GM12891 (cell line): ENCODE measurements at places on chromosomes 2 and 18.

DNA sequence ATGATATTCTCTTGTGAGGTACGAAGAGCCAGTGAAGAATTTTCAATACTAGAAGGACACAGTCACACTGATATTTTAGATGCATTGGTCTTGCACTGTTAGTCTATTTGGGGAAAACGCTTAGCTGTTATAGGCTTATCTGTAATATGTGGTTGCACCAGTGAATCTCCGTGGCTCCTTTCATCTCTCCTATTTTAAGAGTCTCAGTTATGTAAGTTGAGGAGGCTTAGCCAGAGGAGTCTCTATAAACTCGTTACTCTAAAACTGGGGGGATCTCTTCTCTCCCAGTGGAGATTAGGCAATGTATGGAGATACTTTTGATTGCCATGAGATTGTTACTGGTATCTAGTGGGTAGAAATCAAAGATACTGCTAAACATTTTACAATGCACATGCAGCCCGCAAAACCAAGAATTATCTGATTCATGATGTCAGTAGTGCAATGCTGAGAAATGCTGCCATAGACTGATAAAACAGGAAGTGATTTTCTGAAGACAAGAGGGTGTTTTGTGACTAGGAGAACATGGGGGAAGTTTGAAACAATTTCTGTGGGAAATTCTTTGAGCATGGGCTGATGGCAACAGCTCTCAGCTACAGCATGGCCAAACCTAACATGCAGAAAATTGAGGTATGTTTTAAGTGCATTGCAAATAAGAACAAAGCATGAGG lies 339.1 kb downstream of the SOX11 start:
- no peak for DNase-seq

DNA sequence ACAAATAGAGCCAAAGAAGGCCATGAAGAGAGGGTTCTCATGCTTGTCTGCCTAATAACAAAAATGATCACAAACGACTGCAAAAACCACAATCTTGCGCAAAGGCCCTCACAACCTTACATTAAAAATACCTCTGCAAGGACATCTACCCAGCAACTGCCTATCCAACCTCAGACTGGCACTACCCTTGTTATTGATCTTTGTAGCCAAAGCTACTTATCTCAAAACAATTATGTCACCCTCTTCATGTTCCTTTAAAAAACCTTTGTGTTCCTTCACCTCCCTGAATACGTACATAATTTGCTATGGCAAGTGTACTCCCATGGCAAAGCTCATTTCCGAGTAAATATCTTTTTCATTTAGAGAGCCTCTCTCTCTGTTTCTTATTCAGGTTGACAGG lies 44.1 kb downstream of the TMEM163 start:
- DNase-seq, result no peak

GRCh38 chr18:24672165-24672941 lies 211.9 kb downstream of the HRH4 start:
- no peak for DNase-seq

GRCh38 chr2:213958086-213958485 lies 452.8 kb upstream of the VWC2L start:
- DNase-seq, result no peak

GRCh38 chr2:143720095-143720664 lies 591.0 kb downstream of the ARHGAP15 start:
- DNase-seq, result no peak

- no peak for DNase-seq
Measured at GRCh38 chr2:24009367-24009679, 562 bp upstream of the MFSD2B start.

DNA sequence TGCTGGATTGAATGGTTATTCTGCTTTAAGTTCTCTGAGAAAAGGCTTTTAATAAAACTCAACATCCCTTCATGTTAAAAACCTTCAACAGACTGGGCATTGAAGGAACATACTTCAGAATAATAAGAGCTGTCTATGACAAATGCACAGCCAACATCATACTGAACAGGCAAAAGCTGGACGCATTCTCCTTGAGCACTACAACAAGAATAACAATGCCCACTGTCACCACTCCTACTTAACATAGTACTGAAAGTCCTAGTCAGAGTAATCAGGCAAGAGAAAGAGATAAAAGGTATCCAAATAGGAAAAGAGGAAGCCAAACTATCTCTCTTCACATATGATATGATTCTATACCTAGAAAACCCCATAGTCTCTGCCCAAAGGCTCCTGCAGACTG lies 641.4 kb downstream of the IRS1 start:
- DNase-seq, result no peak

DNA sequence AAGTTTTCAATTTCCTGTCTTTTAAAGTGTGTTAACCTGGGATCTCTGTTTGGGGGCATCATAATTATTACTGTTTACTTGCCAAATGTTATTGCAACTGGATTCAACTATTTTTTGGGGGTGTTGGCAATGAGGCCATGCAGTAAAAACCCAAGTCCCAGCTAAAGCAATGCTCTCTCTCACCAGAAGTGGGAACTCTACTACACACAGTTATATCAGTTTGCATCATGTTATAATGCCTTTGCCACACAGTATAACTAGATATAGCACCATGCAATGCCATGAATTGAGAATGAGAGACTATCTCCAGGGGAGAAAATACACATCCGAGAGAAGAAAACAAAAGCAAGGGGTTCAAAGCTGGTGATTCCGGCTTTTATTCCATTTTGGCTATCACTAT lies 79.0 kb downstream of the GCA start:
- no peak for DNase-seq

GRCh38 chr2:241850544-241851324 lies 8.0 kb downstream of the PDCD1 start:
- peak; percentile 16 for DNase-seq

DNA sequence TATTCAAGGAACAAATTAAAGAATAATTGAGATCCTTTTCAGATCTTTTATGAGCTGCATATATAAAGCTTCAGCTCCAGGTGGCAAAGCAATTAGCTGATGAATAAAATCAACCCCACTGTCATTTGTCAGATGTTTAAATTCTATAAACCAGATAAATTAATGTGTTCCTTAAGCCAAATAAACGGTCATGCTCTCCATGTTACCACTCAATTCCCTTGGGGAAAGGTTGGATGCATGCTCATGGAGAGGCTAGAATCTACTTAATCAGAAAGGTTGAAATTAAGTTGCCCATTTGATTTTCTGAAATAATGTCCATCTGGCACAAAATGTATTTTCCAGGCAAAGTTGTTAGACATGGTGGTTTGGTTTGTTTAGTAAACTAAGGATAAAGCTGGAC lies 282.5 kb upstream of the SPRED2 start:
- DNase-seq, result no peak

- DNase-seq, result no peak
Measured at GRCh38 chr2:145593991-145594614, 1074.2 kb upstream of the ZEB2 start.

DNA sequence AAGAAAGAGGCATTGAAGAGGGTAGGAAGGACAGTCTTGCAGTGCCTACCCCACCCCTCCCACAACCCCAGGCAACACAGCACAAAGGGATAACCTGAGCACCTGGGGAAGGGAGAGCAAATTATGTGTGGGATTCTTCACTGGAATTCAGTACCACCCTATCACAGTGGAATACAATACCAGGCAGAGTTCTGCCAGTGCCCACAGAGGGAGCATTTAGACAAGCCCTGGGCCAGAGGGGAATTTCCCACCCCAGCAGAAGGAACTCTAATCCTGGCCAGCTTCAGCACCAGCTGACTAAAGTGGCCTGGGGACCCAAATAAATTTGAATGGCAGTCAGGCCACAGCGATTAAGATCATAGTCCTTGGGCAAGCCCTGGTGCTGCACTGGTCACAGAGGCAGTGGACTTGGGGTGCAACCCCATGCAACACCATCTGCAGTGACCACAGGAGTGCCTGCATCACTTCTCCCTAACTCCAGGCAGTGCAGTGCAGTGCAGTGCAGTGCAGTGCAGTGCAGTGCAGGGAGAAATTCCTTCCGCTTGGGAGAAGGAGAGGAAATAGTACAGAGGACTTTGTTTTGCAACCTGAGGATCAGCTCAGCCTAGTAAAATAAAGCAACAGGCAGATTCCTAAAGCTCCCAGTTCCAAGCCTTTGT lies 147.8 kb upstream of the SRD5A2 start:
- no peak for DNase-seq

GRCh38 chr2:131588152-131588873 lies 60.6 kb downstream of the CCDC74A start:
- DNase-seq, result peak; percentile 19
